Fibroblast of upper back skin (primary cell): ENCODE measurements at places on chromosomes 1 and 21.

- no peak for DNase-seq
Measured at GRCh38 chr1:186235696-186236095, 139.4 kb downstream of the TPR start.

DNA sequence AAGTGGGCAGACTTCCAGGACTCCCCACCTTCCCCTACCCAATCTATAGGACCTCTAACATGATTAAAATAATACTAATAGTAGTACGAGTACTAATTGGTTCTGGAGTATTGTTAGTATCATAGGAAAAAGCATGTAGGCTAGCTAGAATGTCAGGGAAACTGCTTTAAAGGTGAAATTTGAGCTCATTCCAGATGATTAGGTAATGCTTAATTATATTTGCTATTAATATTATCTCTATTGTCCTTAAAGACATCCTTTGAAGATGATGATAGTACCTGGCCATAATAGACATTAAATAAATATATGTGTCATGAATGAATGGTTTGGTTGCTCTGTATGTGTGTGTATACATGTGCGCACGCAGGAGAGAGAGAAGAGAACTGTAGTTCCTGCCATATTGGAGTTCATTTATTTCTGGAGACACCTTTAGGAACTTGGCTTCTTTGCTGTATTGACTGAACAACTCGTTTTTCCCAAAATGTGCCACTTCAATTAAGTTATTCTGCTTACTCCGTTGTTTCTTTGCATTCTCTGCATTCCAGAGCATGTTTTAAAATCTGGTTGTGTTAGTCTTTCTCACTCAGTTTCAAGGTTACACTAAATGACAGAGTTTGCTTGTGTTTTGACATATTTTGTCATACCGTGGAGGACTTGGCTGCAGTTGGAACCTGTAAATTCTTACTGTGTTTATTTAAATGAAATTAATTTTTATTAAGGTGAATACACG is 117.1 kb downstream of the OSBPL9 start:
- no peak for DNase-seq

GRCh38 chr1:97352936-97353382 is 567.9 kb downstream of the DPYD start:
- DNase-seq: no peak

DNA sequence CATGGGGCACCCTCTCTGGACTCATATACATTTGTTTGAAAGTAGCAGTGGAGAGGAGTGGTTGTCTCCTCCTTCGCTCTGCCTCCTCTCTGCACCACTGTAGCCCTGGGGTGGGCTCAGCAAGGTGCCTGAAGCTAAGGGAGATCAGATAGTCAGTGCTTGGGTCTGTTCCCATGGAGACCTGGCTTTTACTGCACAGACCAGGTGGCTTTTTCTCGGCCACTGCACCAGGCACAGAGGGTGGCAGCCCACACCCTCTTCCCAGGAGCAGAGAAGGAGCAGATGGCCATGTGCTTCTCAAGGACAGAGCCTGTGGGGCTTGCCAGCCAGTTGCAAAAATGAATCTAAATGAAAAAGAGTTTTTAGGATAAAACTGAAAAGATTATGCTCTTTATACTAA is 123.4 kb upstream of the KCNK1 start:
- no peak for DNase-seq

DNA sequence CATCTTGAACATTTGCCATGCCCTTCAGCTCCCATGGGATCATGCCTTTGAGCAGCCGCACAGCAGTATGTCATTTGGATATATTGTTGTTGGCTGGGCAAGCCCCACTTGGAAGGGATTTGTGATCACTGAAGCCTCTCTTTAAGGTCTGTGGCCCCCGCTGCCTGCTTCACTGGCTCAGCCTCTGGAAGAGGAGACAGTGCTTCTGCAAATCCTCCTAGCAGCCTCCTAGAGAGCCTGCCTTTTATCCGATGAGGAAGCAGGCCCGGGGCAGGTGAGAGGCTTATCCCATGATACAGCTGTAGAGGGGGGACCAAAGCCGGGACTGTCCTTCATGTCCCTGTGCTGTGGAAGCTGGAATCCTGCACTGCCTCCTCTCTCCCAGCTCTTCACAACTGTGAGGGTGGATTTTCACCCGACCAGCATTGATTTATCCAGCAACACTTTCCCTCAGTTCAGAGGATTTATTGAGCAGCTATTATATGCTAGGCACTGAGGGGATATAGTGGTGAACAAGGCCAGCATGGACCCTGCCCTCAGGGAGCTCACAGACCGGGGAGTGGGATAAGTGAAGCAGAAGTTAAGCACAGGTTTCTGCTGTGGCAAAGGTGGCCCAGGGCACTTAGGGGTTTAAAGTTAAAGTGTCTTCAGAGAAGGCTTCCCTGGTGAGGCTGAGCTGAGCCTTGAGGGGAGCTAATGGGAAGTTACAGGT is 3.9 kb downstream of the TMEM61 start:
- DNase-seq: no peak

GRCh38 chr1:150753416-150753815 is 12.2 kb downstream of the CTSS start:
- DNase-seq: no peak

DNA sequence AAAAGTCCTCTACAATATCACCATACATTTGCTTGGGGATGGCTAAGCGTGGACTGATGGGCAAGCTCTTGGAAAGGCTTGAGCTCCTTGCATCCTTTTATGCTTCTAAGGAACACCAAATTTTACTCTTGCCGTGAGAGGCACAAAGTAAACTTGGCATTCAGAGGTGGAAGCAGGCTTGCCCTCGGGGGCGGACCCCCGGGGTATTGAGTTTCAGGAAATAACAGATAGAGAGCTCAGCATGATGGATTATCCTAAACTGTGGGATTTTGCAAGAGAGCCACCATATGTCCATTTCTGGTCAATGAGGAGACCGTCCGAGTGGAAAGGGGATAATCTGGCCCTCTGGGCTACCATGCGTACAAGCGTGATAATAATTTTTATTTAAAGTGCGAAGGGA is 14.0 kb downstream of the IFI16 start:
- no peak for DNase-seq

GRCh38 chr1:111801071-111801850 is 45.6 kb downstream of the DDX20 start:
- DNase-seq: no peak

DNA sequence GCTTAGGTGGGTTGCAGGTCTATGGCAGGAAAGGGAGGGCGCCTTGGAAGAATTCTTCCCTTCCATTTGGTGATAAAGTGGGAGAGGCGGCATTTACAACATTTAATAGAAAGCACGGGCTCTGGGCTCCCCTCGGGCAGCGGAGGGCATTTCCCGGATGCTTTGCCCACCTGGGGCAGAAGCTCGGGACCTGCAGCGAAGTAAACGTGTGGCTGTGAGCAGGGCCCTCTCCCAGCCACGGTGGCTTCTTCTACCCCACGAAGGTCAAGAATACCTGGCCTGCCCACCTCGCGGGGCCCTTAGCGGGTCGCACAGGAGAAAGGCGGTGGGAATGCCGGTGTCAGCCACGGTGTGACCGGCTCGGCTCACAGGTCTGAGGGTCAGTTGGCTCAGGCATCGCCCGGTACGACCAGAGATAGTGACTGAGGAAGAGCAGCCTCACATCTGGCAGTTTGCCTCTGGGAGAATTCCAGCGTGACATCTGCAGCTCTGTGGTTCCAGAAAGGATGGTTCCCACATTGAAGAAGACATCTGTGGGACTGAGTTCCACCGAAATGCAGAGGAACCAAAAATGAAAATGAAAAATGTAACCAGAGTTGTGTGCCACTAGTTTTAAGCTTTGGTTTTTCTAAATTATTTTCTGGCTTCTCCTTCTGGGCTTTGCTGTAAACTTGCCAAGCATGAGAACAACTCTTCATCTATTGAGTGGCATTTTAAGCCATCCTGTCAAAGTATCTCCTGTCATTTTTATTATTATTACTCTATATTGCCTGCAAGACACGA is 720 bp upstream of the F3 start:
- peak; percentile 71 for DNase-seq

- no peak for DNase-seq
Measured at GRCh38 chr21:31490443-31490842, 146.4 kb upstream of the TIAM1 start.

GRCh38 chr1:64543831-64544230 is 73.9 kb downstream of the CACHD1 start:
- peak; percentile 80 for DNase-seq

GRCh38 chr1:230334447-230334837 is 91.7 kb downstream of the PGBD5 start:
- no peak for DNase-seq

DNA sequence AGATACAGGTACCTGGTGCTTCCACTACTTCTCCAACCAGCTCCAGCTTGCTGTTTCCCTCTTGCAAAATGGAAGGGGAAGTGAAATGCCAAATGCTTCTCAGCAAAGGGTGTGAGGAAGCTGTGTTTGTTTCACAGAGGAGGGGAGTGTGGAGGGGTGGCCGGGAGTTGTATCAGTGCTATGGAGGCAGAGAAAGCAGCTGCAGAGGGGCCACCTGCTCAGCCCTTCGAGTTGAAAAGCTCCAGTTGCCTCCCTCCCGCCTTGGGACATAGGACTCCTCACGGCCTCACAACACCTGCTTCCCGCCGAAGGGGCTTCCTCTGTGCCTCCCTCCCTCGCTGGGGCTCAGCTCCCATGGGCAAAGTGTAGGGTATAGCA is 12.1 kb upstream of the LINGO4 start:
- DNase-seq: no peak

DNA sequence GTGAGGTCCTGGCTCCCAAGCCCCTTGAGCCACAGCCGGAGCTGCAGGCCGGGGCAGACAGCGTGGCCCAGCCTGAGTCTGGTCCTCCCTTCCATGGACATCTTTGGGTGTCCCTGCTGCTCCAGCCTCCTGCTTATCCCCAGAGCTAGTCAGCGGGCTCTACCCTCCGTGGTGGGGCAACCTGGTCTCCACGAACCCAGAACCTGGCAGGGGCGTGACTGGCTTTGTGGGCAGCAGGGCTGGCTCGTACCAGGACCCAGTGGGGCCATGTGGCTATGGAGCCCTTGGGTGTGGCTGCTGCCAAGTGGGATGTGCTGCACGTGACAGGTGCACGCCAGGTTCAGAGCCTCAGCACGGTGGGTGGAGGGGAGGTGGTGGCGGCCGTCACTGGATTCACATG is 18.3 kb downstream of the CFAP410 start:
- DNase-seq: no peak

- peak; percentile 93 for DNase-seq
Measured at GRCh38 chr1:162690672-162691434, 58.6 kb downstream of the DDR2 start.

- DNase-seq: no peak
Measured at GRCh38 chr1:30787266-30787665, 29.7 kb upstream of the LAPTM5 start.

GRCh38 chr1:42153624-42154023 is 414 bp downstream of the GUCA2B start:
- no peak for DNase-seq

GRCh38 chr1:172148213-172148612 is 272.3 kb upstream of the C1orf105 start:
- DNase-seq: peak; percentile 60

DNA sequence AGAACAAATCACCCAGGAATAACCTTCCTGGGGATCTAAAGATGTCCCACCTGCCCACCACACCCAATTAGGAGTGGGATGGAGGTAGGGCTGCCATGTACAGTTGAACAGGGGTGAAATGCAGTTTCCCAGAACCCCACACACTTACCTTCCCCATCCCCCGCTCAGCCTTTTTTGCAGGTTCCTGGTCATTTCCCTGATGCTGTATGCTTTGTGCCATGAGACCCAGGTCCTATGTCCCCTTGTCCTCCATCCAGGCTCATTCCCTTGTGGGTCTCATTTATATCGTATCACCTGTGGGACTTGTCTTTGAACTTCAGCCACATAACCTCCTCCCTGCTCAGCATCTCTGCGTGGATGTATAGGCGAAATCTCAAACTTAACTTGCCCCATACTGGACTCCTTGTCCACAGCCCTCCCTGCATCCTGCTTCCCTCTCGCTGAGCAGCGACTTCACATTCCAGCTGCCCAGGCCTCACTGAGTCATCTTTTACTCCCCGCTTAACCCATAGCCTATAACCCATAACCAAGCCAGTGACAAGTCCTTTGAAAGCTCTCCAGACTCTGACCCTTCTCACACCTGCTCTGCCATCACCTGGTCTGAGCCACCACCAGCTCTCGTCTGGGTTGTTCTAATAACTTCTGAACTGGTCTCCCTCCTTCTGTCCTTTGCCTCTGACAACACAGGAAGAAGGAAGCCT is 4.7 kb downstream of the LDLRAD2 start:
- DNase-seq: peak; percentile 60

DNA sequence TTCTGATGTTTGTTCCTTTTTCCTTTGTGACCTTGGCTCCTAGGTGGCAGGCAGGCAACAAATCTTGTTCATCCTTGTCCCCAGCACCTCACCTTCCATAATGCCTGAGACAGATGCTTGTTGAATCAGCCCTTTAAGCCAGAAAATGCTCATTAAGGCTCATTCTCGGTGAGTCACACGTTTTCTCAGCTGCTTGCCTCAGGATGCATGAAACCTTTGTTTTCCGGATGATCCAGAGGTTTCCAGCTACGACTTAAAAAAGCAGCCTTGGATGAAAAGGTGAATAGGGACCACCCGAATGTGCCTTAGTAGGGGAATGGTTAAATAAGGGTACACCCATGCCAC is 4.6 kb upstream of the ATP13A2 start:
- DNase-seq: peak; percentile 64

DNA sequence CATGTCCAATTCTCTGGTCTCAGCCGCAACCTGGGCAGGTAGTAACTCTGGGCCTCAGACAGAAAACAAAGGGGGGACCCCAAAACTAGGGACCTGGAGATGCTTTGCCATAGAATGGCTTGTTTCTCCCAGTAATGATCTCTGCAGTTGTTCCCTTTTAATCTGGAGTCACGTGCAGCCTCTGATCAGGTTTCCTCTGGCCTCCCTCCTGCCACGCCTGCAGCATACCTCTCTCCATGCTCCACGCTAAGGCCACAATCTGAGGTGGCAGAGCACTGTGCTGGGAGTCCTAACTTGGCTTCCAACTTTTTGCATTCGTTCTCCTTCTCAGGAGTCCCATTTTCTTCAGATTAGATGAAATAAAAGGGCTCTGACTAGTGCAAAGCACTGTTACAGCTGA is 1.9 kb downstream of the PABPC4 start:
- peak; percentile 8 for DNase-seq

DNA sequence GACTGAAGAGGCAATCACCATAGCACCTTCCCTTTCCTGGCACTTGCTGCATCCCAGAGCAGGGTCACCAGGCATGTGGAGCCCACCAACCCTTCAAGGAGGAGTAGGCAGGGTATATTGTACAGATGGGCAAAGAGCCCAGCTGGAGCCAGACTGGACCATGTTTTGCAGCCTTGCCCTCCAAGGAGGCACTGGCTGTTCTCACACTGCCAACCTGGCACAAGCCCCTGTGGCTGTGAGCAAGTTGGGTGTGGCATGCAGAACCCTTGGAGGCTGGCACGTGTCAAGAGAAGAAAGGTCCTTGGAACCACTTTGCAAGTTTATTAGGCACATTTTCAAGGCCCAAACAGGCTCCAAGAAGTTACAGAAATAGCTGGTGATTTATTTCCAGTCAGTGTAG is 146.4 kb downstream of the FOXD2 start:
- no peak for DNase-seq

- DNase-seq: no peak
Measured at GRCh38 chr21:15947677-15948076, 217.9 kb downstream of the USP25 start.

GRCh38 chr21:17818186-17819113 is 706 bp downstream of the C21orf91 start:
- DNase-seq: peak; percentile 13
